NCI-H1694 treated with DMSO at 0.1 percent for 48 hours (cell line): ENCODE measurements at places on chromosomes 12 and 14.

DNA sequence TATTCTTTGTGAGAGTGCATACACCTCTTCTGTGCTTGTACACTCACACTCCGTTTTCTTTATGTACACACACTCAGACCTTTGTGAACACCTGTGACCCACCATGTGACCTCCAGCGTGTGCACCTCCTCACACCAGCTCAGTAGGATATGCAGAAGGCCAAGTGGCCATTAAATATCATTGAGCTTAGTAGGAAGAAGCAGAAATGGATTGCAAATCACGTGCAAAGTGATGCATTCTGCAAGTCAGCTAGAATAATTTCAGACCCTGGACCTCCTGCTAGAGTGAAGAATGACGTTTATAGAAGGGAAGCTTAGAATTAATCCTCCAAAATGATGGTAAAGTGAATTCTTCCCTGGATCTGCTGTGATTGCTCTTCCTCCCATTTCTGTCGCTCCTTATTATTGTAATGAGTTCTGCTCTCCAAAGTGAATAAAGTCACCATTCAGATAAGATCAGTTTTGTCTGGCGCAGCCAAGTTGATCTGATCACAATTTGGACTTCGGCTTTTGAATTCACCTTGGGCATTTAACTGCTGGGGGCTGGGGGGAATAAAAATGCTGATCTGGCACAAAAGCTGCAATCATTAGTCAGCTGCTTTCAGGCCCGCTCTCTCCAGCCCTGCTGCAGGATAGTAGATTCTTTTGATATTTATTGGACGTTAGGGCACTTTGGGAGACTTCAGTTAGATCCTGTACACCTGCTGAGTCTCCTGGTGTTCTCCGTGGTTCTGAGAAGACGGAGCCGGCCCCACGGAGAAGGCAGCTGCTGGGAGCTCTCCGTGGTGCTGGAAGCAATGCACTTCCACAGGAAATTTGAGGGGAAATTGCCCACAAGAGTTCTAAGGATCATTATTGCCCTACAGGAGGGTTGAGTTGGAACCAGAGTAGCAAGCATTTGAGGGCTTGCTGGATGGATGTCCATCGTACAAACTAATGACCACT lies 12.4 kb upstream of the NRXN3 start:
- no peak for DNase-seq

- no peak for DNase-seq
These were observed 340.1 kb downstream of the BCL11B start for GRCh38 chr14:98931911-98932310.

DNA sequence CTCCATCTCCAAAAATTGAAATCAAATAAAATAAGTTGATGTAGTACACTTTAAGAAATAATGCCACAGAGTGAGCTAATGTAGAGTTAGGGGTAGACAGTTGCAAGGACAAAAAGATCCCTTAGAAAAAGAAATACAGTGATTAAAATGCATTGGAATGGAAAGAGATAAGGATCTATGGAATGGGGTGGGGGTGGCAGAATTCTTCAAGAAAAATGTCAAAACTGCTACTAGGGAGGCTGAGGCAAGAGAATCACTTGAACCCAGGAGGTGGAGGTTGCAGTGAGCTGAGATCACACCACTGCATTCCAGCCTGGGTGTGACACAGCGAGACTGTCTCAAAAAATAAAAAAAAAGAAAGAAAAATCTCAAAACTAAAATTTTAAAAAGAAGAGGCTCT lies 6.5 kb downstream of the OLR1 start:
- DNase-seq = no peak

DNA sequence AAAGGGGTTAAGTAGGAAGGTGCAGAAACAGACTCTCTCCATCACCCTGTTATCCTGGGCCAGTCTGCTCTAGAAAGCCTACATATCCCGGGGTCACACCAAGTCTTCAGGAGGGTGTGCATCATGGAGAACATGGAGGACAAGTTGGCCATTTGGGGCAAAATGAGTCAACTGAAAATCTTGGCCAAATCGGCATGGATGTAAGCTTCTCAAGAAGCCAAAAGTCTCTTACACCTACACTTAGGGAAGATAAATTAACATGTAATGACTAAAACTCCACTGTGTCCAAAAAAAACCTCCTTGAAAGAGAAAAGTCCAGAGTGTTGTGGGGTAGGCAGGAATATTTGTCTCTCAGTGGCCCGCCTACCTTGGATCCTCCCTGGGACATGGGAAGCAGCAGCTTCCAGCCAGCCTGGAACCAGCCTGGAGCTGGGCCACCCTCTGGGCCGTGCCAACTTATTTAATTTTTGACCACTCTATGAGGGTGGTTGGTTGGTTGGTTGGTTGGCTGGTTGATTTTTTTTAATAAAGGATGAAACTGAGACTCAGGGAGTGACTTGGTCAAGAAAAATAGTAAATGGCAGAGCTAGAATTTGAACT lies 17.9 kb upstream of the TC2N start:
- DNase-seq = no peak

DNA sequence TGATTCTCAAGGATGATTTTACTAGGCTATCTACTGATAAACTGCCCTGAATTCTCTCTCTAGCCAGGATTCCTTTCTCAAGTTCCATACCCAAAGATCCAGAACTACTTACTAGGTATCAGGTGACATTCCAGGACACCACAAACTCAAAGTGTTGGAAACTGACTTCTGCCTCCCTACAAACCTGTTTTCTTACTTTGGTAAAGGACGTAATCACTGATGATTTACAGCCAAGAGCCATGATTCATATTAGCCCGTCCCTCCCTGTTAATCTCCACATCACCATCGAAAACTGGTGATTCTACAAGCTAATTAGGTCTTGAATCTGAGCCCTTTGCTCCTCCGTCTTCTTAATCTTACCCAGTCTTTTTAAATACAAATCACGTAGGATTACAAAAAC lies 1.0 kb upstream of the ATG14 start:
- no peak for DNase-seq

DNA sequence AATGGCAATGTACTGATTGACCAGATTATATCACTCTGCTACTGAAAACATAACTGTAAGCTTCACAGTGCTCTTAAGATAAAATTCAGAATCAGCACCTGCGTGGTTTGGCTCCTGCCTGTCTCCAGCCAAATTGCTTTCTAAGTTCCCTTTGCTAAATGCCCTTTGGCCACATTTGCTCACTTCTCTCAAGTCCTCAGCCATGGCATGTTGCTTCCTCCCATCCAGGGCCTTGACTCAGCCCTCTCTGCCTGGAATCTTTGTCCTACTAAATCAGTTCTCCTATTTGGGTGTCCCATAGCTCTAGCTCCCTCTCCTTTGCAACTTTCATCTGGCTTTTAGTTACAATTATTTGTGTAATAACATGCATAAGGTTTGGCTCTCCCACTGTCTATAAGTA lies 71.4 kb downstream of the KCNK10 start:
- no peak for DNase-seq
